ENCODE measurements at places on chromosomes 6 and 20.

- no peak for DNase-seq
These were observed 42.4 kb upstream of the LRRC1 start for GRCh38 chr6:53752440-53752839.

DNA sequence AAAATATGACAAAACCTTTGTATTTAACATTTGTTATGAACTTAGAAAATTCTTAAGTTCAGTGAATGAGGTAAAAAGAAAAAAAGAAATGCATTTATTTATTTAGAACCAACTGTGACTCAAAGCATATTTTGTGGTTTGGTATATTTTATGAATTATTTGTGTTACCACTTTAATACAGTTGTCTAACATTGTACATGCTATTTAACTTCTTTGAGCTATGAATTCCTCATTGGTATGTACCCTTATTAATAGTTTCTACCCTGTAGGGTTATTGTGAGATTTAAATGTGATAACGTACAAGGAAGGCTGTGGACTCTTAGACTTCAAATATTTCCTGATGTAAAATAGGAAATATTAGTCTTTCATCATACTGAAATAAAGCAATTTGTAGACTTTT lies 162.6 kb downstream of the MMUT start:
- DNase-seq, result no peak

DNA sequence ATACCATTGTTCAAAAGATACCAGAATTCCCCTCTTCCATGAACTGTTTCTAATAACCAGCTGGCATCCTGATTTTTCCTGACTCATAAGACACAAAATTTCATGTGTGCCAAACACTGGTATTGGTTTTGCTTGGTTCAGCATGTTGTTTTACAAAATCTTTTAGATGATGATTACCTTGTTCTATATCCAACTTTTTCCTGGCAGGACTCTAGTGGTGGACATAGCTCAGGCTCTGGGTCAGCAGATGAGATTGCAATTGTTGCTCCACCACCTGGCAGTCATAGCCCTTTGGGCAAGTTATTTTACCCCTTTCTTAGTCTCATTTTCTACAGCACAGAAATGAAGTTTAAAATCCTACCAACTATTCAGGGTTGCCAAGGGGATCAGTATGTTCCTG lies 6.2 kb downstream of the TRIM38 start:
- DNase-seq, result peak; percentile 17

GRCh38 chr6:38193481-38194281 lies 374.2 kb downstream of the ZFAND3 start:
- no peak for DNase-seq

- DNase-seq, result no peak
These were observed 554.5 kb upstream of the AGPAT4 start for GRCh38 chr6:161828355-161828754.

DNA sequence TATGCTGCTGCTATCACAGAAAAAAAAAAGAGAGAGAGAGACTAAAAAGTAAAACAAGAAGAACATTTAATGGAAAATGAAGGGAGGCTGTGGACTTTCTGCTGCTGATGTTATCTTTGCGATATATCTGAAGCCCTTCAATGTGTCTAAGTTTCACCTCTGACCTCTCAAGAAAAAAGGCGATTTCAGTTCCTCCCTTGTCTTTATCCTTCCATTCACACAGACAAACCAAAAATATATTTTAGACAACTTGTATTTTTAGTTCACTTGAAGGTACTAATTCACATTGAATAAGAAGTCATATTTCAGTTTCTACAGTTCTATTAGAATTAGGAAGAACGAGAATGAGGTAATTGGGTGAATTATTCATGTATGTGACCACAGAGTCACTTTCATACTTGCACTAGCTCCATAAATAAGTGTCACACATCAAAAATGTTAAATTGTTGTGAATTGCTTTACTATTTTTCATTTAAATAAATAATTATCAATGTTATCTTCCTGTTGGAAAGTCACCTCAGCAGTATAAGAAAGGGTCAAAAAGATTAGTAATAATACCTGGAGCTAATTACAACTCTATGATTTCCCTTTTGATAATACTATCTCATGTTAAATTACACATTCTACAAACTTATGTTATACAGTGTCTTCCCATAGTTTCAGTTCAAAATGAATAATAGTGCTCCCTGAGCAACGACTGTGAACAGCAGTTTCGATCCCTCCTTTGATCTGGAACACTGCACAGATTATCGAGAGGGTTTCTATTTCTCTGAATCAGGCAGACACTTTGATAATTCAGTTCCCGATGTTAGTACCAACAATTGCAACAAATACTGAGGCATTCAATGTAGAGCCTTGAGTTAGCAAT lies 85.2 kb upstream of the PLCB4 start:
- DNase-seq, result no peak

DNA sequence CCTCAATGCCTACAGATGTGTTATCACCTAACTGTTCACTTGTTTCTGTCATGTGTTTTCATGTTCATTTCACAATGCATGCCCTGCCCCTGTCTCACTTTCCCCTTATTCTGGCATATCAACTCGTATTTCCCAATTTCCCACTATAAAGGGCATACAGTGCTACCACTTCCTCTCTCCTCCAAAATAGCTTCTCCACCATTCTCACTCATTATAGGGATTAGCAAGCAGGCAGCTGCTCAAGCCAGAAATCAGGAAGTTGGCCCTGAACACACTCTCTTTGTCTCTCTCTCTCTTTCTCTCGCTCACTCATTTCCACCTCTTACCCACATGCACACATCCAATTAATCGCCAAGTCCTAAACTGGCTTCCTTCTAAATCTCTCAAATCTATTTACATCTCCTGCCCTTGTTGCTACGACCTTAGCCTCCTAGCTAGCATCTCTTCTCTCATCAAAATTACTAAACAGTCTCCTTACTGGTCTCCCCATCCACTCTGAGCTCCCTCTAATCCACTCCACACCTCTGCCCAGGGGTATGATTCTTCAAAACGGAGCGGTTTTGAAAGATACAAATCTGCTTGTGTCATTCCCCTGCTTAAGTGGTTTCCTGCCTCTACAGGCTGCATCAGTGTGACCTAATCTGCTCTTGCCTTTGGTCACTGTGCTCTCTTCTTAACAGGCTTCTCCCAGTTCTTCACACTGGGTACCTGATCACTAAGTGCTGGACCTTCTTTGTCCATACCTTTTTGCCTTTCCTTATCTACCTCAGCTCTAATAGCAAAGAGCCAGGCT lies 196.2 kb downstream of the BTBD9 start:
- DNase-seq, result no peak

GRCh38 chr6:31114970-31115849 lies 610 bp downstream of the PSORS1C1 start:
- no peak for DNase-seq

GRCh38 chr6:128070406-128070805 lies 169.5 kb upstream of the THEMIS start:
- DNase-seq, result no peak

DNA sequence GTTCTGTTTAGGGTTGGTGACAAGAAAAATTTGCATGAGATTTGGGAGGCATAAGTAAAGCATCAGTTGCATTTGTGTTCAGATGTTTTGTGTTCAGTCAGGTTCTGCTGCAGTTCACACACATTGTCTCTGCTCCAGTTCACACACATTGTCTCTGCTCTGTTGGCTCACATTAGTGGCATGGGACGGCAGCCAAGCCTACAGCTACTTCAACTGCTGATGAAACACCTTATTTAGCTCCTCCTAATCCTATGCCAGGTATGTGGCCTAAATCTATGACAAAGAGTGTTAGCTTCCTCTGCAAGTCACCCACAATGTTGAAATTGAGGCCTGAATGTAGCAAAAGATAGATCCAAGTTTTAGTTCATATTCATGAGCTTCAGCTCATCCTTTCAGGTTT lies 278.1 kb upstream of the SYNCRIP start:
- no peak for DNase-seq

DNA sequence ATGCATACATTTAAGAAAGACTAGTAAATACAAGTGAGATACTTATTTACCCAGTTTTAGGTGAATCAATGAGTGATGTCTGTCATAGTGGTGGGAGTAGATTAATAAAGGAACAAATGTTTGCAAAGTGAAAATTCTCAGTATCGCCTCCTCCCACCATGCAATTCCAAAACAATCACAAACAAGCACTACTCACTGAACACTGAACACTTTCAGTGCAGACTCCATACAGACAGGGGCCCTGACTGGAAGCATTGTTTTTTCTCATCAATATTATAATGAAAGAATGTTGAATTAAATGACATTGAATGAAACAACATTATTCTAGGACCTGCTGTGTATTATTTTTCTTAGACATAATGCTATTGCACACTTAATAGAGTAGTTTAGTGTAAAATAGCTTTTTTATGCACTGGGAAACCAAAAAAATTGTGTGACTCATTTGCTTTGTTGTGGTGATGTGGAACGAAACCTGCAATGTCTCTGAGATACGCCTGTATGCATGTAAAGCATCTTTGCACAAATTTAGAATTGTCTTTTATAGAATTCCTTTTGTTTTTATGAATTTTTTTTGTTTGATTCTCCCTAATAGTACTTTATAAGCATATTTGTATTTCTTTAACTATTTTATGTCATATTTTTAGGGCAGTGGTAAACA lies 317.5 kb downstream of the UTRN start:
- no peak for DNase-seq

All from GM04504 (cell line).